ENCODE measurements at places on chromosomes 6 and 20.

- no peak overlapping the region for H3K4me3 ChIP-seq
- peaks cover 10% of the 10 kb centered on the region for H3K27me3 ChIP-seq
- H3K36me3 ChIP-seq = no peaks in the 10 kb centered on the region
- H3K4me1 ChIP-seq = peaks cover 3% of the 10 kb centered on the region
- H3K27ac ChIP-seq = no peak overlapping the region
- no peak for DNase-seq
Observed at GRCh38 chr6:116404696-116405095, 33.9 kb downstream of the DSE start.

DNA sequence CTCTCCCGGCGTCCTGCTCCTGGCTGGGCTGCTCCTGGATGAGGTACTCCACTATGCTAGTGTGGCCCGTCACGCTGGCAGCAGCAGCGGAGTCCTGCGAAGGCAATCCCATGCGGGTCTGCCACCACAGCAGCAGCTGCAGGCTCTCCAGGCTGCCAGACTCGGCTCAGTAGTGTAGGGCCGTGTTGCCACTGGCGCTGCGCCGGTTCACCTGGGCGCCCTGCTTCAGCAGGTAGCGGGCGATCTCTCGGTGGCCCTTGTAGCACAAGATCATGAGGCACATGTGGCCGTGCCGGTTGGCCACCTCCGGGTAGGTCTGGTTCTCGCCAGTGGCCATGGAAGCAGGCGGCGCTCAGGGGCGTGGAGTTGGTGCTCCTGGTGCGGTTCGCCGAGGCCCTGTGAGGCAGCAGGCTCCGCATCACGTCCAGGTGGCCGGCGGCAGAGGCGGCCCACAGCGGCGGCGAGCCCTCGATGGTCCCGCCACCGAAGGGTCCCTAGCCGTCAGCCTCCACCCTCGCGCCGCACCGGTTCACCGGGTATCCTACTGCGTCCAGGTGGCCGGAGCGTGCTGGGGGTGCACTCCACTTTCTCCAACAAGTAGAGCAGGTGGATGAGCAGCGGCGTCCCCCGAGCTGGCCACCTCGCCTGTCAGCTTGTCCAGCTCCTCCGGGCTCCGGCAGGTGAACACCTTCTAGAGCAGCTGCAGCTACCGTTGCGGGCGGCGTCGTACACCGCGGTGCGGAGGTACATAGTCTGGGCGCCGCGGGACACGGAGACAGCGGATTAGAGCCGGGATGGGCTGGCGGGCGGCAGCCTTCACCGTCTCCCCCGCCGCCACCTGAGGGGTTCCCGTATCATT, 19.8 kb downstream of the RFPL4B start:
- no peaks in the 10 kb centered on the region for H3K36me3 ChIP-seq
- DNase-seq = no peak
- H3K4me1 ChIP-seq = no peaks in the 10 kb centered on the region
- H3K4me3 ChIP-seq = no peak overlapping the region

DNA sequence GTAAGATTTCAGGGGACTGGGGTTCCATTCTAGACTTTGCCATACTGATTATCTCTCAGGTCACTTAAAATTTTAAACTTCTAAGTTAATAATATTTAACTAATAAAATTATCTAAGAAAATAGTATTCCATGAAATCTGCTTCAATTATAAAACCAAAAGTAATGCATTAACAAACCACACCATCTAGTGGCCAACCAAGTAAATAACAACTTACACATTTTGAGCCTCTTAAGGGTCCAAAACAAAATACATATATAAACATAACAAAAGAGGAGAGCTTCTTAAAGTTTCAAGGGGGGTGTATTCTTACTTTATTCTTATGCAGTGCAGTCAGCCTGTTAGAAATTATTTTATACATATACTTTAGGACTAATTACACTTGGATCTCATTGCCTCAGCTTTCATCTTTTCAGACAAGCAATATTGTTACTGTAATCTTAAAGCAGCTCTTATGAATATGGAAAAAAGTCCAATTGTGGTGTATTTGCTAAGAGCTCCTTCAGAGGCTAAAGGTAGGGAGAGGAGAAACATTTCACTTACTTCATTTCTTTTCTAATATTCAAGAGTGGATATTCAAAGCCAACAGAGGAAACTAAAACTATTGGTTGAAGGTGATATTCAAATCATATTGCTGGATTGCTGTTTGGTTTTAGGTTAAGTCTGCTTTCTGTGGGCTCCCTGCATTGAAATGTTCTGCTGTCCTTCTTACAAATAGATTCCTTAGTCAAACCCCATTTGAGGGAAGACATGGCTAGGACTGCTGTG, 199.7 kb upstream of the SIM1 start:
- H3K4me1 ChIP-seq = peaks cover 8% of the 10 kb centered on the region
- H3K4me3 ChIP-seq = no peak overlapping the region
- H3K36me3 ChIP-seq = peaks cover 7% of the 10 kb centered on the region

GRCh38 chr20:64006490-64006889, 25.6 kb downstream of the PRPF6 start:
- peaks cover 17% of the 10 kb centered on the region for H3K4me1 ChIP-seq
- H3K36me3 ChIP-seq = peaks cover 61% of the 10 kb centered on the region
- H3K27ac ChIP-seq = no peak overlapping the region
- no peak overlapping the region for H3K4me3 ChIP-seq
- no peaks in the 10 kb centered on the region for H3K27me3 ChIP-seq

DNA sequence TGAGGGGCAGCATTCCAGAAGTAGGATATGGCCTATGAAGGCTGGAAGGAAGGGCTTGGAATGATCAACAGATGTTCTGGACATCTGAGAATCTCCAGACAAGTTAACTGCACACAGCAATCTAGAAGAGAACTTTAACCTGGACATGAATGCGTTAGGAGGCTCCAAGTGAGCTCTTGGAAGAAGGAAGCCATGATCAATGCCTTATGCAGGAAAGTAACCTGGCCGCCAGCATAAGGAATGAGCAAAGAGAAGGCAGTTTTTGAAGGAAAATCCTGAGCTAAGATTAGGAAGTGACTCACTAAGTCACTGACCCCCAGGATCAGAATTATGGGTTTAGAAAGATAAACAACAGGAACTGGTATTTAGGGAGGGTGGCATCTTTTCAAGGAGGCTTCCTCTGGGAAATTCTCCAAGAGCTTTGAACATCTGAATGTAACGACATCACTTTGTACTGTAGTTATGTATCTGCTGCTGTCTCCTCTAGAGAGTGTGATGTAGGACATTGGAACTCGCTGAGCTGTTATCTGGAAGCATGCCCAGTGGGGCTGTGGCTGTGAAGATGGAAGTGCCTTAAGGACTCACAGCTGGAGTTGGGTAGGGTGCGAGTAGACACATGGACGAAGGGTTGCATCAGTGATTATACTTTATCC, 236.8 kb downstream of the PACRG start:
- no peaks in the 10 kb centered on the region for H3K27me3 ChIP-seq
- H3K4me1 ChIP-seq = no peaks in the 10 kb centered on the region
- no peak for DNase-seq
- no peaks in the 10 kb centered on the region for H3K36me3 ChIP-seq
- H3K4me3 ChIP-seq = no peak overlapping the region

DNA sequence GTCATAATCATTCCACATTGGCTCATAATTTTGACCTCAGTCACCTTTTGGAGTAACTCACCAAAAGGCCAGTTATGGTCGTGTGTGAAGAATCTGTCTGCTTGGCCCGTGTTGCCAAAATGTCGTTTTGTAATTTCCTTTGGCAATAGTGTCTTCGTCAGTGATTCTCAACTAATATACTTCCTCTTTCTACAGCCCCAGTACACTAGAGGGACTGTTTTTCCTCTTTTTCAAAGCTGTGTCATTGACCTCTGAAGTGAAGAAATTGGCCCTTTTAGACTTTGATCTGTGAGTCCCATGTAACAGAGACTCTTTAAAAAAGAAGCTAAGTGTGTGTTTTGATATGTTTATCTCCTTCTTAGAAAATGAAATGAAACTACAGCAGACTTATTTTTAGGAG, 5.2 kb downstream of the FOXO3 start:
- no peak overlapping the region for H3K27ac ChIP-seq
- peaks cover 30% of the 10 kb centered on the region for H3K27me3 ChIP-seq
- peaks cover 52% of the 10 kb centered on the region for H3K36me3 ChIP-seq
- DNase-seq = no peak

GRCh38 chr6:18562726-18563125, 175.6 kb downstream of the RNF144B start:
- no peak overlapping the region for H3K4me3 ChIP-seq
- H3K36me3 ChIP-seq = no peaks in the 10 kb centered on the region
- no peak overlapping the region for H3K27ac ChIP-seq
- no peaks in the 10 kb centered on the region for H3K4me1 ChIP-seq

DNA sequence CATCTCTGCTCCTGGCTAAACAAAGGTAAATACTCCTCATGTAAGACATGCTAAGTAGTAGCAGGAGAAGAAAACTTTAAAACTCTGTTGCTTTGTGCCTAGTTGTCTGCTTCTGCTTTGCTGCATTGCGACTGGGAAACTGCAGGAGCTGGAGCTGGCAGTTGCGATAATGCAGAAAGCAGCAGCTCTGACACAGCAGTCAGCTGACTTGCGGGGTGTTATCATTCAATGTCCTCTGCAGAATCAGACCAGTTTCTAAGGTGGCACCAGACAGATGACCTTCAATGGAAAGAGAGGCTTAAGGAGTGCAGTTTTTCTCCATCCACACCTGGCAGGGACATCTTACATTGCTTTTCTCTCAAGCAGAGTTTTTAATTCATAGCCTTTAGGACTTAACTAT, 69.9 kb upstream of the SOX4 start:
- H3K27me3 ChIP-seq = peaks cover 2% of the 10 kb centered on the region
- H3K4me1 ChIP-seq = no peaks in the 10 kb centered on the region
- no peaks in the 10 kb centered on the region for H3K36me3 ChIP-seq
- H3K27ac ChIP-seq = no peak overlapping the region
- no peak for DNase-seq

GRCh38 chr6:144094731-144095133, 641 bp downstream of the SF3B5 start:
- peaks cover 13% of the 10 kb centered on the region for H3K36me3 ChIP-seq
- H3K4me1 ChIP-seq = peaks cover 21% of the 10 kb centered on the region
- no peaks in the 10 kb centered on the region for H3K27me3 ChIP-seq
